ENCODE measurements at places on chromosomes 4 and X. TPM values are rescaled to one million over a fixed set of nuclear protein-coding genes. Genes with fewer than 3 reads are reported as not detected.
A peak's percentile ranks its signal among the peaks of the same experiment; 100 is the strongest.

AKAP14 gene
- 16.3 TPM for total RNA-seq

CSAG1 gene
- total RNA-seq = 0.33 TPM

MYOZ2 gene
- 0.30 TPM for total RNA-seq

DNA sequence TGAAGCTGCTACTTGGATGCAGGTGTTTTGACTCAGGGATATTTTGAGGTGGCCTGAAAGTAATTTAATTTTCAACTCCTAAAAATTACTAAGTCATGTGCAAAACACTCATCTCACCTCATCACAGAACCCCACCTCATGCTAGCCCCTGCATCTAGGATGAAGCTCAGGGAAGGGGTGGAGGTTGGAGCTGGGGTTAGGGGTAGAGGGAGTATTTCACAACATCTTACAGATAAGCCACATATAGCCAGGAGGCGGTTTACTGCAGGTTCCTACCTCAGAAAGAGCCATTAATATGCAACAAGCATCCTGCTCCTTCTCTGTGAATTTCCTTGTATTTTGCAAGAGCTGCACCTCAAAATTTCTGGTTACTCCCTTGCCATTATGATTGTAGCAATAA is 70.5 kb upstream of the TSPAN5 start:
- no peaks in the 10 kb centered on the region for H3K36me3 ChIP-seq
- DNase-seq = no peak
- H3K27me3 ChIP-seq = no peaks in the 10 kb centered on the region

GRCh38 chr4:1027219-1027914 is 15.9 kb downstream of the FGFRL1 start:
- H3K4me1 ChIP-seq = peaks cover 43% of the 10 kb centered on the region
- H3K4me3 ChIP-seq = no peak overlapping the region
- no peaks in the 10 kb centered on the region for H3K27me3 ChIP-seq
- no peak for DNase-seq
- no peak overlapping the region for H3K27ac ChIP-seq
- peaks cover 60% of the 10 kb centered on the region for H3K36me3 ChIP-seq

GRCh38 chrX:79290596-79290995 is 76.5 kb downstream of the ITM2A start:
- no peaks in the 10 kb centered on the region for H3K4me1 ChIP-seq
- no peaks in the 10 kb centered on the region for H3K36me3 ChIP-seq
- H3K4me3 ChIP-seq = no peak overlapping the region
- no peak overlapping the region for H3K27ac ChIP-seq
- H3K27me3 ChIP-seq = no peaks in the 10 kb centered on the region

DNA sequence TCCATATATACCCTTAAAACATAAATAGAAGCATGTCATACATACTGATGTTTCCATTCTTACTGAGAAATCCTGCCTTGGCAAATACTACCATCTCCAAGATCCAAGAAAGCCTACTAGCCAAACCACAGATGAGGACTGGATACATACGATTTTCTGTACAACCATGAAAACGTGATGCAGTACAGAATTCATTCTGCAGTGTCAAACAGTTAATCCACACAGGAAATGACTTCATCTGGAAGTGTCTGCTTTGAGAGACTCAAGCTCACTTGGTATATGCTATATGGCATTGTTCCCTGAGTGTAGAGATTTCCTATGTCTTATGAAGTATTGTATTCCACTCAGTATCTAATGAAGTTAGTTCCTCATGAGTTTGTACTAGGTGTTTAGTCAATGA is 94.3 kb downstream of the CT47B1 start:
- H3K27me3 ChIP-seq = no peaks in the 10 kb centered on the region
- DNase-seq = no peak

- no peaks in the 10 kb centered on the region for H3K36me3 ChIP-seq
Measured at GRCh38 chrX:31213941-31214340, 142.1 kb upstream of the FTHL17 start.

- H3K27me3 ChIP-seq = peaks cover 3% of the 10 kb centered on the region
- H3K36me3 ChIP-seq = no peaks in the 10 kb centered on the region
- H3K4me1 ChIP-seq = no peaks in the 10 kb centered on the region
- H3K27ac ChIP-seq = no peak overlapping the region
- no peak for DNase-seq
- H3K4me3 ChIP-seq = no peak overlapping the region
Measured at GRCh38 chrX:45709381-45709780, 508.7 kb upstream of the DIPK2B start.

DNA sequence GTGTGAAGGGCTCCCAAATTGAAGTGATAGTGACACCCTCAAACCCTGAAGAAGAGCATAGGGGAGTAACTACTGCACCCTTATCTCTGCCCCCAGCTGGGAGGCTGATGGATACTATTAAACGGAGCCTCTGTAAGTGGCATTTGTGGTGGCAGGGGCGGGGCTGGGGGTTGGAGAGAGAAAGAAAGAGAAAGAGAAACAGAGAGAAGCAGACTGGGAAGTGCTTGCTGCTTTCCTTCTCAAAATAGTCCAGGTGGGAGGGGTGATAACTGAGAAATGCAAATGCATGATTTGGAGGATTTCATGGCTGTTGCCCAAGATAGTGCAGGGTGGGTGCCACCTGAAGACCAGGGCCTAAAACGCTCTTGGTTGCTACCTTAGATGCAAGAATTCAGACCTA is 253.5 kb upstream of the GATB start:
- no peaks in the 10 kb centered on the region for H3K36me3 ChIP-seq
- peaks cover 6% of the 10 kb centered on the region for H3K4me1 ChIP-seq
- no peak overlapping the region for H3K27ac ChIP-seq
- H3K27me3 ChIP-seq = peaks cover 5% of the 10 kb centered on the region
- H3K4me3 ChIP-seq = no peak overlapping the region
- no peak for DNase-seq

DNA sequence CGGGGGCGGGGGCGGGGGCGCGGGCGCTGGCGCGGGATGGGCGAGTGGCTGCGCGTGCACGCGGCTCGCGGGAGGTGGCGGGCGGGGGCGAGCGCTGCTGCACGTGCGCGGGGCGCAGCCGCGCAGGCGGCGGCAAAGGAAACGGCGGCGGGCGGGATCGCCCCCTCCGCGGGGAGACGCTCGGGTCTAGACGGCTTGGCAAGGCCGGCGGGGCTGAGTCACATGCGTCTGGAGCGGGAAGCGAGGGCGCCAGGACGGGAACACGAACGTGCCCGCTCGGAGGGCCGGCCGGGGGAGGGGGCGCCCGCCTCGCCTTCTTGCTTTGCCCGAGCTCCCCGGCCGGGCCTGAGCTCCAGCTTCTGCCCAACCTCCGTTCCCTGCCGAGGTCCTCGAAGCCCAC is 4.3 kb upstream of the HAUS7 start:
- no peaks in the 10 kb centered on the region for H3K36me3 ChIP-seq
- H3K27me3 ChIP-seq = no peaks in the 10 kb centered on the region
- DNase-seq = no peak
- peak overlapping the region; percentile 16 for H3K27ac ChIP-seq
- no peak overlapping the region for H3K4me3 ChIP-seq
- peaks cover 58% of the 10 kb centered on the region for H3K4me1 ChIP-seq

DNA sequence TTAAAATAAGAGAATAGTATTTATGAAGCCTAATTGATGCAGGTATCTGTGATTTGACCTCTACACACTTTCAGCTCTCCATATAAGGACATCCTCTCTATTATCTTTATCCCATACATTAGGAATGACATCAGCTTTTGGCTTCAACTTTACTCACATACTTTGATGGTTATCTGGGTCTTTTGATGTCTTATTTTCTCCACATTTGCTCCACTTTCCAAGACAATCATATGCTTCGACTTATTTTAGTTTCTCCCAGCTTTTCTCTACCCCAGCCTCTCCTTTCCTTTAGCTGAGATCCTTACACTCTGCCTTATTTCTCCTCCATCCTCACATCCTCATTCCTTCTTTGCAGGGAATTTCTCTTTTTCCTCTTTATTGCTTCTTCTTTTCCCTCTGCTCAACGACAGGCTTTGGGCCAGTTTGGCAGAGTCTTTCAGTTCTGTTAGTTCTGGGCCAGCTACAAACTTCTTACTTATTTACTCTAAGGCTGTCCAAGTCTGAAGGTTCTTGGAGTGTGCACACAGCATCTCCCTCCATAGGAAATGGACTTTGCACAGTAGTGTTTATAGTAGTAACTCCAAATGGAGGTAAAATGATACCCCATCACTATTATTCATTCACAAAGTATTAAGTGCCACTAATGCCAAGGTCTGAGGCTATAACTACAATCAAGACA is 50.5 kb downstream of the SLC4A4 start:
- H3K4me1 ChIP-seq = no peaks in the 10 kb centered on the region
- H3K4me3 ChIP-seq = no peak overlapping the region
- H3K36me3 ChIP-seq = no peaks in the 10 kb centered on the region
- DNase-seq = peak; percentile 84
- H3K27me3 ChIP-seq = no peaks in the 10 kb centered on the region
